Activated effector memory CD4-positive, alpha-beta T cell treated with anti-CD3 and anti-CD28 coated beads, Interleukin-2, amount 50 U/mL, for 16 hours (primary cell): ENCODE measurements at places on chromosomes 1 and 21.

DNA sequence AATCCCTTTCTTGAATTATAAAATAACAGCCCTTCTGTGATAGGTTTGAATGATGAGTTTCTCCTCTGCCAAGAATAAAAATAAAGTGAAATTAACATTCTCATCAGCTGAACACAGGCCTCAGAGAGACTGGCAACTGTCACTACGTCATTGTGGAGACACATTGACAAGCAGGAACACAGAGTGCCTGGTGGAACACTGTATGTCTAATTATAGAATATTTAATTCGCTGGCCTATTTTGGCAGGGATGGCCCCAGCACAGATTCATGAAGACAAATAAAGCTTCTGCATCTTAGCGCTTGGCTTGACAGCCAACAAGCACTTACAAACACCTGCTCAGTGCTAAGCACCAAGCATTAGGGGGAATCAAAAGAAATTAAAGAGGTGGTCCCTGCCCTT, 52.0 kb upstream of the SMYD2 start:
- DNase-seq: no peak

DNA sequence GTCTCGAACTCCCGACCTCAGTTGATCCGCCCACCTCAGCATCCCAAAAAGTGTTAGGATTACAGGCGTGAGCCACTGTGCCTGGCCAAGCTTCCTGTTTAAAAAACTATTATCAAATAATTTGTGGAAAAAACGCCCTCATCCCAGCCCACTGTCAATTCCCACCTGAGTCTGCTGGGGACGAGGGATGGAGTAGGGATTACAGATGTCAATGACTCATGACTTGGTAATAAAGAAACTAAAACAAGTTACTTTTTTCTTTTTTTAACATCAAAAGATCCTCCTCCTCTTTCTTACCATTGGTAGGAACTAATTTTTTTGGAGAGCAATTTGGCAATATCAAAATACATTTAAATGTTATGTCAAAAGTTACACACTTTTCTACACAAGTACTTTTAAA, 9.7 kb downstream of the CNN3 start:
- no peak for DNase-seq

- DNase-seq: no peak
These were observed 32.2 kb downstream of the KLHDC7A start for GRCh38 chr1:18512883-18513282.

GRCh38 chr1:36883315-36883949, 150.9 kb downstream of the GRIK3 start:
- DNase-seq: no peak

- DNase-seq: no peak
These were observed 149.9 kb upstream of the CAMK1G start for GRCh38 chr1:209433649-209434031.

DNA sequence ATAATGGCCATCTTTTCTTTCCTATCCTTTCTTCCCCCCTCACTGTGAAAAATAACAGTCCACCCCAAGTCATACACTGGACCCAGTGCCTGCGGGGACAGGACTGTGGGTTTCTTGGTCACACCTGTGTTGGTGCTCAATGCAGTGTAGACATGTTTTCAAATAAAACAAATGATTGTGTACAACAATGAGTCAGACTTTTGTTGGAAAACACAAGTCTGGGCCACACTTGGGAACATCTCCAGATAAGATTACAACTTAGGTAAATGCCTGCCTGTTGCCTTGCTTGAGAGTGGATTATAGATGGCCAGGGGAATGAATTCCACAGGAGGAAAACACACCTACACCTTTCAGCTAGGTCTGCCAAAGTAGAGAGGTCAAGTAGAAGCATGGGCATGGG, 34.1 kb downstream of the PDPN start:
- DNase-seq: no peak

- no peak for DNase-seq
These were observed 106.8 kb upstream of the DPT start for GRCh38 chr1:168835791-168836190.

DNA sequence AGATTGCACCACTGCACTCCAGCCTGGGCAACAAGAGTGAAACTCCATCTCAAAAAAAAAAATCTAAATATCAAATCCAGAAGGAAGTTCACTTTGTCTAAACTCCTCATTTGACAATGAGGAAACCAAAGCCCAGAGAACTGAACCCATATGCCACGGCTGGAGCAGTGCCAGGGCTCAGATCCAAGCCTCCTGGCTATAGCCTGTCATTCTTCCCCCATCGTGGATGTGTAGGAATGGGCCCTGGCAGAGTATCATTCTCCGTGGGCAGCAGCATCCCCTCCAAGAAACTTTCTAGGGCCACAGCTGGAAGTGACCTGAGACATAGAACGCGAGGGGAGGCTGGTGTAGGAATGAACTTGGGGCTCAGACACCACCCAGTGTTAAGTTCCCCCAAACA, 47.2 kb downstream of the CAPN9 start:
- no peak for DNase-seq

- DNase-seq: no peak
These were observed 16.9 kb upstream of the PWP2 start for GRCh38 chr21:44090325-44090724.

- DNase-seq: no peak
These were observed 48.5 kb upstream of the TSNAX start for GRCh38 chr1:231480008-231480407.

DNA sequence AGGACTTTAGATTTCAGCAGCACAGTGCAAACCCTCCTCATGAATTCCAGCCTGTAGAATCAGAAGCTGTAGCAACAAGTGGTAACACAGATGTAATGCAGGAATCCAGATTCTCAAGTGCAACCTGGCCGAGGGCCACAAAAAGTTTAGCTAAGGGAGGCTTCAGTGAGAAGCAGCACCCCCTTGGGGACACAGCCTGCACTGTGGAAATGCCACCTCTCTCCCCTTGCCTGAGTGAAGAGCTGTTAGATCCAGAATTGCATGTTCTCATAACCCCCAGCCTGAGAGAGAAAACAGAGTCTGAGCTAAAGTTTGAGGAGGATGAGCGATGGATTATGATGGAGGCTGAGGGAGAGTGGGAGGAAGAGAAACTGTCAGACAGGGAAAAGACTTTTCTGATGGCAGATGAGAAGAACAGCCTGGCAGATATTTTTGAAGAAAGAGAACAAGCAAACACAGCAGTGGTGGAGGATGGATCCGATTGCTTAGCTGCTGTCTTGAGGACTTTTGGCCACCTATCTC, 80.5 kb upstream of the BMP8A start:
- peak; percentile 85 for DNase-seq

DNA sequence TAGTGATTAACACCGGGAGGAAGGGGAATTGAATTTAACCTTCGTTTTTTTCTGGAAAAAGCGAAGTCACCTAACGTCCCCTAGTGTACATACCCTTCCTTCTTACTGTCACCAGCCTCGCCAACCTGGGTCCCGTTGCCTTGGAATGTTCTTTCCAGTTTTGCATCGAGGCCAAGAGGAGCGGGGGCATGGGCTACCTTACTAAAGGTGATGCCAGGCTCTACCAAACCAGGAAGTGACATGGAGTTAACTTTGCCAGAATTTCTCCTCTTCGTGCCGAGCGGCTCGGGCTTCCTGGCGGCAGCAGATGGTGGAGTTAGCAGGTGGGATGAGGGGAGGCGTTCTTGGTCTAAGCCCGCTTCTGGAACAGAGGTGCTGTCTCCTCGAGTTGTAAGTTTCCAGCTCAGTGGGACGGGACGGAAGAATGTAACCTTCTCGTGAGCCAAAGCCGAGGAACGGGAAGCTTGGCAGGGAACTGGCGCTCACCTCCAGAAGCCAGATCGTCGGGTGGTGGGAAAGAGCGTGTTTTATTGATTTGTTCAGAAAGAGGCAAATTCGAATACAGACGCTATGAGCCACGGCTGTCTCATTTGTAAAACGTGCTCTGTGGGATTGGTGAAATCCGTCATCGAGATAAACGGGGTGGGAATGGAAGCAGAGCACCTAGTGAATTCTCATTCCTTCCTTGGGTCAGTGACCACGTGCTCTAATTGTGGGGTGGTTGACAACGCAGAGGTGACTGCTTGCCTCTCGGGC, 486 bp downstream of the NIPAL3 start:
- DNase-seq: no peak

DNA sequence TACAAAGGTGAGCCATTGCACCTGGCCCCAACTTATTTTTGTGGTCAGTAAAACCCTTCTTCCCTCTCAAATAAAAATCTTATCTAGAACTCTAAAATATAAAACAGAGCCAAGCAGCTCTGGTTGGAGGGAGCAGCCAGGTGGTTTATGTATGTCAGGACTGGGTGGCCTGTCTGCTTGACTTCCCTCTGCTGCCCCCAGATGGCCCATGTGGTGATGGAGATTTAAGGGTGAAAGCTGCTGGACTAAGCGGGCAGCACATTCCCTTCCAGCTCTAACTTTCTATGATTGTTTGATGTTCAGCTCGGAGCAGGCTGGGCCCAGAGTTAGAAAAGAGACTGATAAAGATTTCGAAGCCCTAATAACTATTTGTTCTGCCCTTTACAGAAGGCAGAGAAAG, 11.9 kb upstream of the PAQR6 start:
- DNase-seq: no peak
